ENCODE measurements at places on chromosomes 4 and X. TPM values are rescaled to one million over a fixed set of nuclear protein-coding genes. Genes with fewer than 3 reads are reported as not detected.

PPARGC1A gene
- total RNA-seq: not detected

AMTN gene
- total RNA-seq: not detected

SSX1 gene
- total RNA-seq: not detected

SHROOM2 gene
- not detected for total RNA-seq

TRIM60 gene
- total RNA-seq: not detected

DDX53 gene
- total RNA-seq: not detected

MAOA gene
- total RNA-seq: 13.2 TPM

GPAT3 gene
- 1.2 TPM for total RNA-seq

SULT1E1 gene
- total RNA-seq: not detected

UGT2B15 gene
- not detected for total RNA-seq

PCSK1N gene
- 1.9 TPM for total RNA-seq

RPL36A gene
- 294 TPM for total RNA-seq

VAMP7 gene
- 41.2 TPM for total RNA-seq

ZNF827 gene
- total RNA-seq: 26.0 TPM

LRP2BP gene
- total RNA-seq: 0.51 TPM

CCDC110 gene
- 1.2 TPM for total RNA-seq

EDNRA gene
- total RNA-seq: 0.69 TPM

NWD2 gene
- not detected for total RNA-seq

NPY1R gene
- total RNA-seq: not detected

ATP2B3 gene
- not detected for total RNA-seq

NAP1L5 gene
- total RNA-seq: 5.0 TPM

ZDHHC15 gene
- 0.44 TPM for total RNA-seq

SASH3 gene
- 166 TPM for total RNA-seq

NXF2B gene
- total RNA-seq: not detected

RHOXF1 gene
- total RNA-seq: 1.2 TPM

ITGB1BP2 gene
- total RNA-seq: 6.9 TPM

MAOB gene
- total RNA-seq: 0.30 TPM

NR3C2 gene
- total RNA-seq: 8.0 TPM

EGF gene
- total RNA-seq: not detected
